ENCODE measurements at places on chromosomes 6 and 20.

DNA sequence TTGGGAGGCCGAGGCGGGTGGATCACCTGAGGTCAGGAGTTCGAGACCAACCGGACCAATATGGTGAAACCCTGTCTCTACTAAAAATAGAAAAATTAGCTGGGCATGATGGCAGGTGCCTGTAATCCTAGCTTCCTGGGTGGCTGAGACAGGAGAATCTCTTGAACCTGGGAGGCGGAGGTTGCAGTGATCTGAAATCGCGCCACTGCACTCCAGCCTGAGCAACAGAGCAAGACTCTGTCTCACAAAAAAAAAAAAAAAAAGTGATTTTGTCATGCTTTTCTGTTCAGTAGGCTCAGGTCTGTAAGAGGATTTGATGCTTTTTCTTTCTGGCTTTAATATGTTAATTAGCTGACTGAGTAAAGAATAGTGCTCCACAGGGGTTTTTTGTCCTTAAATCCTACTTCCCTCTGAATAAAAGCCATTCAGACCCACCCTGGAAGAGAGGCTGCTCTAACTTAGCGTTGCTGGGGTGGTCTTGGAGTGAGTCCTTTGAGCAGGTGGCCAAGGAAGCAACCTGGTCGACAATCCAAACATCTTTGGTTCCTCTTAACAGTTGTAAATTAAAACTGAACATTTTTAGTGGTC, 19.0 kb downstream of the MCM8 start:
- no peak for DNase-seq

- no peak for DNase-seq
These were observed 125.2 kb downstream of the TAF4 start for GRCh38 chr20:61940491-61940890.

DNA sequence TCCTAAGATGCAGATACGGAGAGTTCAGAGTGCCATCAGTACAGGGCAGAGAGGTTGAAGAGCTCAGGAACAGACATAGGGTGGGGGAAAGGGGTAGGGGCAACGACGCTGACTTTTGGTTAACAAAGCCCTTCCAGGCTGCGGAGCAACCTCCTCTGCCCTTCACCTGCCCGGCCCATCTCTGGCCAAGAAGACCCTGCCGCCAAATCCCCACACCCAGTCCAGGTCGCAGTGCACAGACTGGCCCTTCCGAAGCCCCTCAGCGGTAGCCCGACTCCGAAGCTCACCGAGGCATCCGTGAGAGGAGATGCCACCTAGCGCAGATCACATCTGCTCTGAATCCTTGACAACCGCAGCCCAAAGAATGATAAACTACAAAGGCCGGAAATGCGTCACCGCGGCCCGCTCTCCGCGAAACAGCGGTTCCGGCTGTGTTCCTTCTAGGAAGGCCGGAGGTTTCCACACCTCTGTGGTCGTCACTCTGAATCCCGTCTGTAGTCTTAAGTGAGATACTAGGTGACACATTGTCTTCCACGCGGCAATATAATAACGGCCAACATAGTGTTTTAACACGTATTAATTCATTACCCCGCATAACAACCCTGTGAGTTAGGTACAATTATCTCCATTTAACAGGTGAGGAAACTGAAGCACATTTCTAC, at the start of gene ZSCAN23:
TSS of gene ZSCAN23 (minus strand) at position 380 of the 662 bp plus-strand sequence. CDS start 7,225 bp downstream, outside the sequence.
- peak; percentile 79 for DNase-seq

GRCh38 chr6:139951172-139951571, 576.7 kb upstream of the CITED2 start:
- no peak for DNase-seq

DNA sequence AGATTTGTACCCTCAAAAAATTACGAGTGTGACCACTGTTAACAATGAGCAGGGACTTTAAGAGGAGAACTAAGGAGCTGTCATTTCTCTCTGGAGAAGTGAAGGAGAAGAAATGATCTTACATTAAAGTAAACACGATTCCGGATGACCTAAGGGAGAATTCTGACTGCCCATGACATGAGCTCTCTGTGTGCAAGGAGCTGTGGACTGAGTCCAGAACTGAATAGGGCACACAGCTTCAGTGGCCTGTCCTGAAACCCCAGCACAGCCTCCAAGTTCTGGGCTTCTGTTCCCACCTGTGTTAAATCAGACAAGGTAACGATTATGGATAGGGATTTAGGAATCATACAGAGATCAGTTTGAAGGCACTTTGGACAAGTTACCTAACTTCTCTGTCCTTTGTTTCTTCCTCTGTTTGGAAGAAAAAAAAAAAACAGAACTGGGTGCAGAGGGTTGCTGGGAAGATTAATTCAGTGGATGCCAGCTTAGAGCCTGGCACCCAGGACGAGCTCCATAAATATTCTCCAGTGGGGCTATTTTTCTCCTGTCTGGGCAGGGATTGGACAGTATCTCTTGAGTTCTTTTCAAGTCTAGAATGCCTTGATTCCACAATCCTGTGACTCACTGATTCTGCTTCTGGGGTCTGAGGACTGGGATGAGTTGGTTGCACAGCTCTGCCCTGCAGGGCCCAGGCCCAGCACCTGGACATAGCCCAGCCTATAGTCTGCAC, 65.7 kb downstream of the MRPL14 start:
- no peak for DNase-seq

DNA sequence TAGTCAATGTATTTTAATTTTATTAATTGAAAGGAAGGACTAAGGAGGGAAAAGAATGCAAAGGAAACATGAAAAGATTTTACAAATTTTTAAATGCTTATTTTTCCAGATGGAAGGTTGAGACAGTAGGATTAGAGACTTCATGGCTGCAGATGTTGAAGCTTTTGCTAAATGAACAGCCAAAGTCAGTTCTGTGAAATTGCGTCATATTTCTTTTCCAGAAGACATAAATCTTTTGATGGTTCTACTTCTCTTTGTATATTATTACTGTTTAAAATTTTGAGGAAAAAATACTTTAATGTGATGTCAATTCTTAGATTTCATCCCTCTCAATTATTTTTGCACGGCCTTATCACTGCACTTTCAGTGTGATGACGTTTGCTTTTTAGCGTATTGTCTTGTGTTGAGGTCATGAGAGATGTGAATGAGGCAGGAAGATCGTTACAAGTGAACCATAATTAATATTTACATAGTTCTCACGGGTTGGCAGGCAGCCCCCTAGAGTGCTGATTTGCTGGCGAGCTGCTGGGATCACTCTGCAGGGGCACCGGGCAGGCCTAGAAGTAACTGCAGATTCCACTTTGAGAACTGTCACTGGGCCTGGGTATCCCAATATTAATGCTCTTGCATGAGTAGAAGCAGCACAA, 158.1 kb downstream of the TBXT start:
- DNase-seq: no peak

GRCh38 chr6:161584621-161585340, 310.9 kb upstream of the AGPAT4 start:
- DNase-seq: no peak

DNA sequence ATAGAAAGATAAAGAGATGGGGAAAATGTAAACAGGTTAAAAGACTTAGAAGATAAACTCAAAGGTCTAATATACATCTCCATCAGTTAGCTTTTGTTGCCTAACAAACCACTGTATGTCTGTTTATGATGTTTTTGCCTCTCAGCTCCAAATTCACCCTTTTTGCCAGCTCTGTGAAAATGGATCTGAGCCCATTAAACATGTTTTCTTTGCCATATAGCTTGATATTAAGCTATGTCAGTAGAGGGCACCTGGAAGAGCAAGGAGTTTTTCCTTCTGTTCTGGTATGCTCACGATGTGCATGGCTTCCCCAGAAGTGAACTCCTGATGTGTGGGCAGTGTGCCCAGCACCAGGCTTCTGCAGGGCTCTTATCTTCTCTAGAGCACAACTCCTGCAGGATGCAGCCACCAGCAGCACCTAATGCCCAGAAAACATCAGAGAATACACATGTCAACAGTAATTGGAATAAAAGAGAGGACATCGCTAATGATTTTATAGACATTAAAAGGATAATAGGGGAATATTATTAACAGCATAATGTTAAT, 14.6 kb upstream of the SNX9 start:
- no peak for DNase-seq

DNA sequence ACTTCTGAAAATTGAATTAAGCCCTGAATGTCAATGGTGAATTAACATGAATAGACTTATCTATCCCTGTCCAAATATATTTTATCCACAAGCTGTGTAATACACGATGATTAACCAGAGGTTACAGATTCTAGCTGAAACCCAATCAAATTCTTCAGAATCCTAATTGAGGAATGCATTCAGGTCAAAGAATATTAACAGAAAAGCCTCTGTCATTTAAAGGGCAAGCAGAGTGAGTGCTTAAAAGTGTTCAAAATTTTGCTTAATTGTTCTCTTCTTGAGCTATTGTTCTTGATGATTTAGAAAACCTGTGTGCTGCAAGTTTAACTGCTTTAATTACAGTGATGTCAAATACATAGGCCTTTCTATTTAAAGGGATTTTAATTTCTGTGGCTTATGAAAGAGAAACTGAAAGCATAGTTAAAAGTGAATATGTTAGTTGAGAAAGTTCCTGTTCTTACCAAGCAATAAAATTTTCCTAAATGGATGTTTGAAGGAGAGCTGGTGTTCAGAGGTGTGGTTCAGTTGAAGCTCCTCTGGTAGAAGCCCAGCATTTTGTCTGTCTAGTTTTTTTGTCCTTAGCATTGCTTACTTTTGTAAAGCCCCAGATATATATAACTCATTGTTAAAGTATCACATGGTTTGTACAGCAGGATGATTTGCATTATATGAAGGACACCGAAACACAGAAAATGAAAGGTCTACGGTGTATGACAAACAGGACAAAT, 466.3 kb upstream of the PLCB4 start:
- DNase-seq: no peak

DNA sequence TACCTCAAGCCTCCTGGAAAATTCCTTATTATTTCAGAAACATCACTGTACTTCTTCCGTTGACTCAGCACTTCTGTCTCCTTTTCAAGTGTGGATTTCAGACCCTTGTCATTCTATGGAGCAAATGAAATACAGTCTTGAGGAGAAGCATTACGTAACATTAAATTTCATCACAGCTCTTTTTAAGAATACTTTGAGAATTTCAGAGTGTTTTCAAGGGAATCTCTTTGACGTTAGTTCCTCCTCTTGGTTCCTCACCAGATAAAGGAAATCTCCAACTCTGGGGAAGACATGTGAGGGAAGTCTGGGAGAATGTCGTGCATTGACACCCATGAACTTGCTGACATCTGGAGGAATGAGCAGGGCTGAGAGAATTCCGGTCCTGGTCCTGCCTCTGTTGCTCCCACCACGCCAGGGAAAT, 32.3 kb downstream of the UST start:
- no peak for DNase-seq

DNA sequence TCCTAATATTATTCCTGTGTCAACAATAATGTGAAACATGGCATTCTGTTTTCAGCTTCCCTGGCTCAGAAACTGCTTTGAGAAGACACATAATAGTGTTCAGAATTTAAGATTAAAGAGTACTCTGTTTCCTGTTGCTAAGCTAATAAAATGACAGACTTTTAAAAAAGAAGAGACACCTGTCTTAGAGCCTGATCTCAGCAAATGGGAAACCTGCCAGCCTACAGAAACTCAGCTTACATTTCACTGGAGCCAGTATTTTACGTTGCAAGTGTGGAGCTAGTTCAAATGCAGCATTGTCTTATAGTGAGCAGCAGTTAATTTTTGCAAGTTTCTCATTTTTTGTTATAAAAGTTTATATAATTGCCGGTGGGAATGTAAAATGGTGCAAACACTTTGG, 28.8 kb downstream of the KIZ start:
- DNase-seq: no peak

GRCh38 chr20:33097001-33097400, 17.6 kb downstream of the BPIFB4 start:
- DNase-seq: no peak

- DNase-seq: no peak
These were observed 13.8 kb upstream of the TLDC2 start for GRCh38 chr20:36861875-36862801.

GRCh38 chr6:35183935-35184334, 29.8 kb upstream of the SCUBE3 start:
- no peak for DNase-seq

GRCh38 chr20:47377122-47377722, 20.7 kb upstream of the ZMYND8 start:
- no peak for DNase-seq

GRCh38 chr6:132392270-132392646, 9.0 kb downstream of the MOXD1 start:
- DNase-seq: no peak

DNA sequence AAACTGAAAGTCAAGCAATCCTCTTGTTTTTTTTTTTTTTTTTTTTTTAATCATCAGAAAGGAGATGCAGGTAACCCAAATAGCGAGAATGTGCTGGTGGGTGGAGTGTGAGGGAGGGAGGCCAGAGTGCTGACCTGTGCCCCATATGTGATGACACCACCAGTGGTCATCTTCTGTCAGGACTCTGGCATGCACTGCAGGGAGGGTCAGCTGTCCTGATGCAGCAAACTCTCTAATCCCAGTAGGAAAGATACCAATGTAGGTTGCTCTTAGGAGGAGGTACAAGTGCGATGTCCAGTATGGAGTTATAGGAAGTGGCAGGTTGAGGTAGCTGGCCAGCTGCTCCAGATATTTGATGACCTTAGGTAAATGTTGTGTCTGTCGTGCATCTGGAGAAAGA, 2.8 kb upstream of the CST4 start:
- no peak for DNase-seq

DNA sequence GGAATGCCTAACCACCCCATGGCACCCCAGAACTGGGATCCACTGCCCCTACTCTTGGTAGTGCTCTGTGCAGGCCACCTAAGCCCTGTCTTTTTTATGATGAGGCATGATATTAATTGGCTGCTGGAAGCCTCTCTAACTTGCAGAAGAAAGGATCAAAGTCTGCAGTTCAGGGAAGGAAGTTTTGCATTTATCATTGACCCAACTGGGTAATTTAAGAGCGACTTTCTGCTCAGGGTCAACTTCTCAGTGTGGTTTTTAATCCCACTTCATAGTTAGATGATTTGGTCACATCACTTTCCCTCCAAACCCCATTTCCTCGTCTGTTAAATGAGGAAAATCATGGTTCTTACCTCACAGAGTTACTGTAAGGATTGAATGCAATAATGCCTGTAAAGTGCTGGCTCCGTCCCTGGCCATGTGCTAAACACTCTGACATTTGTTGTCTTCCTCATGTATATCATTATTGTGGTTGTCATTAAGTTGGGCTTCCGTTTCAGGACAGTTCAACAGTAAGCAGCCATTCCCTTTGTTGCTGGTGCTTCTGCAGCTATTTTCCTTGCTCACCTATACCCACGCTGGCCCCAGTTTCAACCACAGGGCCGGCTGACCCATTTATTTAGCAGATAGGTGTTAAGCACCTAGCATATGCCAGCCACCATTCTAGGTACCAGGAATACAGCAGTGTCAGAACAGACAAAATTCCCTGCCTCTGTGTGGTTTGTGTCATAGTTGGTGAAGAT, 14.2 kb downstream of the E2F3 start:
- DNase-seq: no peak
